ENCODE measurements at places on chromosomes 13 and 19.
A peak's percentile ranks its signal among the peaks of the same experiment; 100 is the strongest.

DNA sequence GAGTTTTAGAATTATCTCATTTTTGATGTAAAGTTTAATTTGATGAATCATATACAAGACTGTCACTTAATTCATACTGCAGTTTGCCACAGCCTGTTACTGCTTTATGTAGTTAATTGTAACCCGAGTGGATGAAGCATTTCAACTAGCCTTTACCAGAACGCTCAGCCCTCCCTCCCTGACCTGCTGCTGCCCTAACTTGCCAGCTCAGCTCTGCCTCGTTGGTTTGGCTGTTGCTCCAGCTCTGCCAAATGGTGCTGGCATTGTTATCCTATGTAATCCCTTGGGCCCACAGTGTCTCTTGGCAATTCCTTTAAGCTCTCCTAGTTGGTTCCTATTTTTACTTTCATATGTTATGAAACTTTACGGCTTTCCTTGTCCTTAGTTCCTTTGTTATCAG, 113.3 kb downstream of the LMO7 start:
- no peak for DNase-seq
- H3K4me3 ChIP-seq = no peak overlapping the region
- no peaks in the 10 kb centered on the region for H3K4me1 ChIP-seq
- no peaks in the 10 kb centered on the region for H3K27me3 ChIP-seq
- H3K36me3 ChIP-seq = peaks cover 17% of the 10 kb centered on the region

- peaks cover 49% of the 10 kb centered on the region for H3K4me1 ChIP-seq
- H3K27ac ChIP-seq = no peak overlapping the region
- H3K4me3 ChIP-seq = no peak overlapping the region
These were observed 4.0 kb upstream of the MAST3 start for GRCh38 chr19:18093439-18094161.

DNA sequence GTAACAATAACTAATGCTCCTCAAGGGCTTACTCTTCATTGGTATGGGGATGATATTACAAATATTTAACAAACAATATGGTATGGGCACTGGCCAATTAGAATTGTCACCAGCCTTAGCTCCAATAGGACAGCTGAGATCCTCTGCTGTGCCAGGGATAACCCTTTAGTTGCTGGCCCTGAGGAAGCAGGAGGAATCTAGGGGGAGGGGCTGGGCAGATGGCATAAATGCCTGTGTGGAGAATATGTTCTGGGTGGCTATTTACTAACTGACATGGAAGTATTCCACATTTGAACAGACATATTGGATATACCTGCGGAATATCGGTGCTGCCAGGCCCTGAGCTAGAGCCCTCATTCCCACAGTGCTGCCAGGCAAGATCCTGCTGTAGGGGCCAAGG, 16.6 kb upstream of the LRCH1 start:
- H3K27me3 ChIP-seq = no peaks in the 10 kb centered on the region
- peaks cover 4% of the 10 kb centered on the region for H3K4me1 ChIP-seq
- H3K4me3 ChIP-seq = no peak overlapping the region
- no peak overlapping the region for H3K27ac ChIP-seq
- no peaks in the 10 kb centered on the region for H3K36me3 ChIP-seq
- no peak for DNase-seq

- no peak overlapping the region for H3K4me3 ChIP-seq
- peak overlapping the region; percentile 72 for H3K27ac ChIP-seq
- H3K27me3 ChIP-seq = peaks cover 68% of the 10 kb centered on the region
- H3K4me1 ChIP-seq = peaks cover 24% of the 10 kb centered on the region
These were observed 2.6 kb upstream of the CACNG7 start for GRCh38 chr19:53906211-53907192.

GRCh38 chr19:6736169-6736916, 1.0 kb downstream of the GPR108 start:
- peak overlapping the region; percentile 89 for H3K4me3 ChIP-seq
- peaks cover 34% of the 10 kb centered on the region for H3K36me3 ChIP-seq
- peak; percentile 70 for DNase-seq
- no peaks in the 10 kb centered on the region for H3K27me3 ChIP-seq

- peaks cover 2% of the 10 kb centered on the region for H3K4me1 ChIP-seq
- H3K36me3 ChIP-seq = no peaks in the 10 kb centered on the region
- no peak overlapping the region for H3K27ac ChIP-seq
- no peak for DNase-seq
- H3K4me3 ChIP-seq = no peak overlapping the region
These were observed 16.1 kb downstream of the CEACAM4 start for GRCh38 chr19:41610789-41611188.

DNA sequence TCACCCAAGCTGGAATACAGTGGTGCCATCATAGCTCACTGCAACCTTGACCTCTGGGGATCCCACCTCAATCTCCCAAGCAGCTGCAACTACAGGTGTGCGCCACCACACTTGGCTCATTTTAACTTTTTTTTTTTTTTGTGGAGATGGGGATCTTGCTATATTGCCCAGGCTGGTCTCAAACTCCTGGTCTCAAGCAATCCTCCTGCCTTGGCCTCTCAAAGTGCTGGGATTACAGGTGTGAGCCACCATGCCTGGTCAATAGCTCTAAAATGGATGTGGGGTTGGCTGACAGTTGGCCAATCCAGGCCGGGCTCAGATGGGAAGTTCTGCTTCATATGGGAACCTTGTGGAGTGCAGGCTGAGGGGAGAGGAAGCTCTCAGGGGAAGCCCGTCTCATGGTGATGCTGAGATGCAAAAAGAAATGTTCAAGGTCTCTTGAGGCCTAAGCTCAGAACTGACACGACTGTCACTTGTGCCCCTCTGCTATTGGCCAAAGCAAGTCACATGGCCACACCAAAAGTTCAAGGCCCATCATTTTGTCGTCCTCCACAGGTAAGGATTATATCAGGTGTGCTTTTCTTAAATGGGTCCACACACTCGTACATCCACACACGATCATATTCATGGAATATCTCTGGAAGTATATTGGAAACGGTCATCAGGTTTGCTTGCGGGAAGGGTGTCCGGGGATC, 6.8 kb upstream of the KLC3 start:
- H3K27me3 ChIP-seq = peaks cover 16% of the 10 kb centered on the region
- no peak overlapping the region for H3K4me3 ChIP-seq
- no peak overlapping the region for H3K27ac ChIP-seq

DNA sequence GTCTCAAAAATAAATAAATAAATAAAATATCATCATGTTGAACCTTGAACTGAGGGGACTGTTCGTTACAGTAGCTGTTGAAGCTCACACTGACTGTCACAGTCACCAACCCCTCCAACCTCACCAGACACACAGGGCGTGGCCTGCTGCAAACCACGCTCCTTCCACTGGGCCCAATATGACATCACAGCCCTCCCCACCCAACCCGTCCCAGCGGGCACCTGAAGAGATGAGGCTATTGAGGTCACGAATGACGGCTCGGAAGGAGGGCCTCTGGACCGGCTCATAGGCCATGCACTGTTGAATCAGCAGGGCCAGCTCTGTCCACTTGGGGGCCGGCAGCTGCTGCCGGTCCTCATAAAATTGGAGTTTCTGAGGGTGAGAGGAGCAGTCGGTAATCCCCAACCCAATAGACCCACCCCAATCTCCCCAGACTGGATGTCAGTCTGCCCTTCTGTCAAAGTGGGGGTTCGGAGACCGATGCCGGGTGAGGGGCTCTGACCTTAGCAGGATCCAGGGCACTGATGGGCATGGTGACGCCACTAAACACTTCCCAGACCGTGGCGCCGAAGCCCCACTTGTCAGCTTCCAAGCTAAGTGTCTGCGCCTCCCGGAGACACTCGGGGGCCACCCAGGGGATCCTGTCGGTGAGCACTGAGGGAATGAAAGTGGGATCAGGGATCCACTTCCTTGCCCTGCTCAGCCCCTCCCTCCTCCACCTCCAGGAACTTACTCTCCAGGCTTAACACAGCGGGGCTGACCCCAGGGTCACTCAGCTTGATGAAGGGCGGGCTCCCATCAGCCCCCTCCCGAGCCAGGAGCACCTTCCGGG, 13.2 kb downstream of the JAK3 start:
- H3K4me3 ChIP-seq = no peak overlapping the region
- peaks cover 77% of the 10 kb centered on the region for H3K36me3 ChIP-seq
- H3K27me3 ChIP-seq = no peaks in the 10 kb centered on the region
- H3K4me1 ChIP-seq = peaks cover 9% of the 10 kb centered on the region
- H3K27ac ChIP-seq = no peak overlapping the region
- no peak for DNase-seq

DNA sequence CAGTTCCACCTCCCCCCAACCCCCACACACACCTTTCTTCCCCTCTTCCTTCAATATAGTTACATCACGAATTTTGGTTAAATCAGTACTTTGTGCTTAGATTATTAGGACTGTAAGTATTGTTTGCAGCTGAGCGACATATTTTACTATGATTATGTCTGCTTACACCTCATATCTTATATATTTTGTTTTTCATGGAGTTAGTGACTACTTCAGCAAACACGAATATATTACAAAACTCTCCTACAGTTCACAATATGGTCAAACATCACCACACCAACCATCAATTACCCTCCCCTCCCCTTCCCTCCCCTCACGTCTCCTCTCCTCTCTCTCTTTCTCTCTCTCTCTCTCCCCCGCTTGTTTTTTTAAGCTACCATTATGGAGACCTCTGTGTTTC, 152.9 kb downstream of the TBC1D4 start:
- DNase-seq = no peak
- peaks cover 20% of the 10 kb centered on the region for H3K4me1 ChIP-seq
- no peaks in the 10 kb centered on the region for H3K27me3 ChIP-seq

GRCh38 chr13:96851856-96852445, 142.3 kb downstream of the OXGR1 start:
- no peak overlapping the region for H3K27ac ChIP-seq
- no peaks in the 10 kb centered on the region for H3K4me1 ChIP-seq
- H3K36me3 ChIP-seq = no peaks in the 10 kb centered on the region
- H3K4me3 ChIP-seq = no peak overlapping the region

DNA sequence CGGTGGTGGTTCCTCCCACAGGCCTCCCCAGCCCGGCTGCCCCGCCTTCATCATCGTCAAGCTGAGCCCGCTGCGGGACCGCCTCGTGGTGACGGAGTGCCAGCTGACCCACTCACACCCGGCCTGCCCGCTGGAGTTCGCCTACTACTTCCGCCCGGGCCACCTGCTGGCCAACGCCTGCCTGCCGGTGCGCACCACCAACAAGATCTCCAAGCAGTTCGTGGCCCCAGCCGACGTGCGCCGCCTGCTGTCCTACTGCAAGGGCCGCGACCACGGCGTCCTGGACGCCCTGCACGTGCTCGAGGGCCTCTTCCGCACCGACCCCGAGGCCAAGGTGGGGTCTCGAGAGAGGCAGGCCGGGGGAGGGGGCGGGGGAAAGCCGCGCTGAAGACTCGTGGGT, 12.0 kb downstream of the ZSWIM9 start:
- H3K4me1 ChIP-seq = peaks cover 10% of the 10 kb centered on the region
- no peak for DNase-seq
- peaks cover 26% of the 10 kb centered on the region for H3K36me3 ChIP-seq

- H3K4me1 ChIP-seq = peaks cover 25% of the 10 kb centered on the region
- DNase-seq = no peak
- H3K27me3 ChIP-seq = no peaks in the 10 kb centered on the region
- H3K27ac ChIP-seq = no peak overlapping the region
- no peak overlapping the region for H3K4me3 ChIP-seq
These were observed 28.3 kb downstream of the DEDD2 start for GRCh38 chr19:42189133-42189532.

GRCh38 chr13:75175575-75175974, 306.4 kb downstream of the TBC1D4 start:
- H3K36me3 ChIP-seq = no peaks in the 10 kb centered on the region
- H3K4me1 ChIP-seq = no peaks in the 10 kb centered on the region
- no peak for DNase-seq
- H3K27ac ChIP-seq = no peak overlapping the region
- H3K4me3 ChIP-seq = no peak overlapping the region

- peak overlapping the region; percentile 81 for H3K27ac ChIP-seq
- H3K36me3 ChIP-seq = peaks cover 6% of the 10 kb centered on the region
- H3K27me3 ChIP-seq = no peaks in the 10 kb centered on the region
These were observed 64.7 kb downstream of the DNAJC15 start for GRCh38 chr13:43088093-43088511.

GRCh38 chr19:46251416-46251815, 21.9 kb downstream of the IGFL1 start:
- H3K36me3 ChIP-seq = no peaks in the 10 kb centered on the region
- no peak overlapping the region for H3K27ac ChIP-seq
- H3K4me1 ChIP-seq = no peaks in the 10 kb centered on the region
- H3K27me3 ChIP-seq = peaks cover 18% of the 10 kb centered on the region
- DNase-seq = no peak
- H3K4me3 ChIP-seq = no peak overlapping the region

GRCh38 chr19:39090881-39091280, 6.7 kb downstream of the ACP7 start:
- H3K27ac ChIP-seq = no peak overlapping the region
- H3K36me3 ChIP-seq = no peaks in the 10 kb centered on the region
- H3K4me3 ChIP-seq = no peak overlapping the region

- H3K36me3 ChIP-seq = no peaks in the 10 kb centered on the region
- no peaks in the 10 kb centered on the region for H3K27me3 ChIP-seq
- H3K4me1 ChIP-seq = peaks cover 18% of the 10 kb centered on the region
- H3K27ac ChIP-seq = peak overlapping the region; percentile 90
- peak overlapping the region; percentile 72 for H3K4me3 ChIP-seq
These were observed 85.8 kb upstream of the UBL3 start for GRCh38 chr13:29936051-29936813.

GRCh38 chr19:17415121-17415520, 4.7 kb upstream of the MVB12A start:
- no peak for DNase-seq
- no peak overlapping the region for H3K27ac ChIP-seq
- peaks cover 13% of the 10 kb centered on the region for H3K4me1 ChIP-seq
- H3K4me3 ChIP-seq = no peak overlapping the region
- peaks cover 30% of the 10 kb centered on the region for H3K36me3 ChIP-seq
- H3K27me3 ChIP-seq = no peaks in the 10 kb centered on the region

DNA sequence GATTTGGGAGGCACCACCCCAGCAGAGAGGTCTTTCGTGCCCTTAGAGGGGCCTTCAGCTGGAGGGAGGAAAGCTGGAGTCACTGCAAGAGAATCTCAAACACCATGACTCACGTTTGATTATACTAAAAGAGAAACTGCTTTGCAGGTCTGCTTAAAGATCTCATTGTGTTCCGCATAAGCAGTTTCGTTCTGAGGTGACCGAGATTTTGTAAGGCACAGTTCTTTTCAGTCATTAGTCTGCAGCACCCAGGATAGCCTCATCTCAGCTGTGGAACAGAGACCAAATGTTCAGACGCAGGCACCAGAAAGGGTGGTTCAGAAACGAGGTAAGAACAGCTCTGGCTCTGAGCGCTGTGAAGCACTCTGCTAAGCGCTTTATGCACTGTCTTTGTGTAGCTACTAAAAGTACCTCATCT, 71.2 kb upstream of the GTF3A start:
- H3K4me1 ChIP-seq = peaks cover 8% of the 10 kb centered on the region
- DNase-seq = peak; percentile 4
- H3K27ac ChIP-seq = no peak overlapping the region
- no peaks in the 10 kb centered on the region for H3K36me3 ChIP-seq
- peaks cover 16% of the 10 kb centered on the region for H3K27me3 ChIP-seq

- H3K36me3 ChIP-seq = no peaks in the 10 kb centered on the region
- no peak overlapping the region for H3K4me3 ChIP-seq
- DNase-seq = no peak
- H3K27ac ChIP-seq = no peak overlapping the region
These were observed 34.5 kb upstream of the NDUFS7 start for GRCh38 chr19:1349211-1349610.
